ENCODE measurements at places on chromosomes 1 and 21.

- no peak for DNase-seq
Measured at GRCh38 chr21:35622612-35623011, 437.7 kb downstream of the SETD4 start.

- no peak for DNase-seq
Measured at GRCh38 chr1:159879977-159880376, 17.5 kb upstream of the VSIG8 start.

DNA sequence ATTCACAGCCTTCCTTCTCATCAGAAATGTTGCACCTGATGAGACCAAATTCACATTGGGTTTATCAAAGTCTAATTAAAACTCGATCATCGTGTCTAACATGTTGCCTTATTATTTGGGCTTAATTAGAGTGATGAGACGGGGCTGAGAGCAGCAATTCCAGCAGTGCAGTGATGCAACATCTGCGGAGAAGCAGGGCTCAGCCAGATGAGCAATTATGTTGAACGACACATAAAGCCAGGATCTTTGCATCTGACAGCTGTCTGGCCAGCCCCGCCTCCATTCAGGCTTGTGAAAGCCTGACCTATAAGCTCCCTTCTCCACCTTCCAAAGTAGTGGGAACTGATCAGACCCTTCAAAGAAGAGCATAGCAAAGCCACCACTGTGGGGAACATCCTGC lies 109.8 kb downstream of the C1orf94 start:
- DNase-seq = no peak

DNA sequence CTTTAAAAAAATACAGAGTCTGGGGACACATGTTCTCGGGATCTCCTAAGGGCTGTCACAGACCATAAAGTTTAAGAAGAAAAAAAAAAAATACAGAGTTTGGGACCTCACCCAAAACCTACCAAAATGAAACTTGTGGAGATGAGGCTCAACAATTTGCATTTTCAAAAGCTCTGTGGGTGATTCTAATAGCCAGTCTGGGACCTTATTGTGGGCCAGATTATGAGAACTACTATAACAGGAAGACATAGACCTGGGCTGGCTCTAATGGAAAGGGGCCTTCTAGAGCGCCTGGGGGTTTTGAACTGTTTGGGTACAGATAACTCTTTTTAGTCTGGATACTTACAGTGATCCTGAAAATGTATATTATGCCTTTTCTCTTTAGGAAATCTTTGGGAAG lies 69.1 kb downstream of the LAMC1 start:
- DNase-seq = no peak

DNA sequence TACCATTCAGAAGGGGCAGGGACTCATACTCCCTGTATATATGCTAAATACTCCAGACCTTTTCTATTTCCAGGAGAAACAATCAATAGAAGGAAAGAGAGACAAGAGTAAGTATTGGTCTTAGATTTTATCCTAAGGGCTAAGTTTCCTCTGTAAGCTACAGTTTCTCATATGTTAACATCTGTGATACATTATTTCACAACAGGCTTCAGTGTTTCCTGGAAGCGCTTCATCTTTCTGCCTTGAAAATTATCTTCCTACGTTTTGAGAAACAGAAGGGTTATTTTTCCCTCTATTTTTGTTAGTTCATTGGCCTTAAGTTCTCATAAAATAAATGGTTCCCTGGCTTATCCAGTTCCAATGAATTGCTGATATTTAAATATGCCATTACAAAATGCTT lies 15.6 kb downstream of the FMO1 start:
- no peak for DNase-seq

DNA sequence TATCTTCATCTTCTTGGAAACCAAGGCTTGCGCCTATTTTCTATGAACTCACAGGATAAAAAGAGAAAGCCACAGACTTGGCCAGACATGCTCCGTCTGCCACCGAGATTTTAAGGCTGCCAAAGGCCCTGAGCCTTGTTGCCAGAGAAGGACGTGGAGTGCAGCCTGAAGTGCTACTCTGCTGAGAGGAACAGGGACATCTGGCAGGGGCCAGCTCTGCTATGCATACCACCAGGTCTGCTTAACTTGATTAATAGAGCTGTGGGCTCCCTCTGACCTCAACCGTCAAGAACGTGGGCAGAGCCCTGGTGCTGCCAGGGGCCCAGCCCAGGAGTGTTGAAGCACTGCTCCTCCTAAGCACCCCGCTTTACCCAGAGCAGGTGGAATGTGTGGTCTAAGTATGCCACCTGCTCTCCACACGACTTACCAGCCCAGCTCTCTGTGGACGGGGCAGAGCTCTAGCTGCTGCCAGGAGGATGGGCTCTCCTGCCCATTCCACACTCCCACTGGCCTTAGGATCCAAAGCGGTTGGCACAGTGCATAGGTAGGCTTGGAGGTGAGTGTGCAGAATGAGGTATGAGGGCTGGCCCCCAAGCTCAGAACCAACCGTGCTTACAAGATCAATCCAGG lies 10.6 kb downstream of the HCRTR1 start:
- no peak for DNase-seq

Measured in T-cell (primary cell).